ENCODE measurements at places on chromosomes 4 and X.
A peak's percentile ranks its signal among the peaks of the same experiment; 100 is the strongest.

DNA sequence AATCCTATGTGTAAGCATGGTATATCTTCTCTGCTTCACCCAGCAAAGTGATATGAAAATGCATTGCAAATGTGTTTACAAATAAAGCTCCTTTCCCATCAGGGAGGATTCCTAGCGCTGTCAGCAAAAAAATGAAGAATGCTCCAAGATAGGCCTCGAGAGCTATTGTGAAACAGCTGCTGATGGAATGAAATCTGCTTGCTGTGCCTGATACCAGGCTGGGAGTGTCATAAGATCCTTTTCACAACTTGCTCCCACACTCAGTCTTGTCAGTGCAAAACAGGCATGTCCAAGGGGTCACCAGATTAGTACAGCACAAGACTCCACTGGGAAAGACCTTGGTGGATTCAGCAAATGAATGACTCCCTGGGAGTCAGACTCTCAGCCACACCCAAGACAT is 34.1 kb downstream of the HNRNPH2 start:
- DNase-seq = no peak

DNA sequence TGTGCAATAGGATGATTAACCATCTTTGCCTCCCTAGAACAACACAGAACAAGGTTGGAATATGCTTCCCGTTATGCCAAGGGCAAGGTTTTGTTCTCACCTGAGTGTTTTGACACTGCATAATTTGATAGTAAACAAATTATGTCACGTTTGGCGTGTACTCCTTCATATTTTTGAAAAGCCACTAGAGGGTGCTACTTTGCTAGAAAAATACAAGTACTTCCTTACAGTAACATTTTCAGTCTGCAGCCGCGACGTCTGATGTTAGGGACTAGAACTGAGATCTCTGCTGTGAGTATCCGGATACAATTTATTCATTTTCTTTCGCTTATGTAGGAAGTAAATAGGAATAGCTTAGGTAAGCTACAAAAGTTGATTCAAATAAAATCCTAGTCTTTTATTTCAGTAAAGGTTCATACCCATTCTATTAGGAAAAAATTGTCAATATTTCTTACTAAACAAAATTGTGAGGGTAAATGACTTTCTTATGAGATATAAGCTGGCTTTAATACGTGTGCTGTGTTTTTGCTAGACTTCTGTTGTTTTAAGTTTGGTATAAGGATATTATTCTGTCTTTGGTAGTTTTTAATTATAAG is 181.1 kb upstream of the WDFY3 start:
- peak; percentile 67 for DNase-seq

GRCh38 chr4:109079731-109080130 is 222.7 kb downstream of the COL25A1 start:
- DNase-seq = no peak

DNA sequence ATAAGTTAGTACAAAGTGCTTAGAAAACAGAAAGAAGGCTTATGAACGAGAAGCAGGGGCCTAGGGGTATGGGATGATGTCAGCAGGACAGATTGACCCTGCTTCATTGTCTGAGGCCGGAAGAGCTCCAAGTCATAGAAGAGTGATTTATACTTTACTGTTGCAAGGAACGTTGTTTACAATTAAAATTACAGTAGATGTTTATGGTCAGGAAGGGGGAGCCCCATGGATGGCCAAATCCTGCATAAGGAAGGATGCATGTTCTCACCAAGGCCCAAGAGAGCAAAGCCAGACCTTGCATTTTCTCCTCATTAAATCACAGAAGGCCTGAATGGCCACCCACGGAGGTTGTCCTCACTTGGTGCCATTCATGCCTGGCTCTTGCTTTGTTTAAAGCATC is 115.3 kb downstream of the LDB2 start:
- no peak for DNase-seq

DNA sequence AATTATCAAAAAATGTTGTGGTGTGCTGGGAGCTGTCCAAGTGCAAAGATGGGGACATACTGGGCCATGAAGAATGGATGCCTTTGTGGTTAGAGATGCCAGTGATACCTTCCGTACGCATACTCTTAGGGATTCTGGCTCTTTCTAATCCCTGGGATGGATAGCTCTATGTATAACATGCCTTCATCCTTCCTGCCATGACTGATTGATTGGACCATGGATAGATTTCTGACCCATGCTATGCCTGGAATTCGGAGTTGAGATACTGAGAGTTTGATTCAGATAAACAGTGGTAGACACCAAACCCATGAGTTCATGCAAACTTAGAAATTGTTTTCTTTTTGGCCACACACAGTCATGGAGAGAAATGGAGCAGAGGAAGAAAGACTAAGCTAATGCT is 147.2 kb upstream of the WDFY3 start:
- DNase-seq = no peak

DNA sequence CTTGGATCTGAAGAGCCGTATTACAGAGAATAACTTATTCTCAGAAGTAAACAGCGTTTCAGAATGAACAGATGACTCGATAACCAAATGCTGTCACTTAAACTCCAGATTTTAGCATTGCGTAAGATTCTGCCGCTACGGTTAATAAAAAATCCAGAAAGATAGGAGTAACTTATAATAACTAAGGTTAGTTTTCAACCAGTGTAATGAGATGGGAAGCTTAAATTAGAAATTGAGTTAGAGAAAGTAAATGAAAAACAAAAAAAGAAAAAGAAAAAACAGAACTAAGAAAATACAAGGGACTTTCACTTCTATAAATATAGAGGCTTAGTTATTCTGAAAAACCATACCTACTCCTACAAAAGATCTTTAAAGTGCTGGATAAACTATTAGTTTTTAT is 13.1 kb upstream of the PARM1 start:
- peak; percentile 35 for DNase-seq

DNA sequence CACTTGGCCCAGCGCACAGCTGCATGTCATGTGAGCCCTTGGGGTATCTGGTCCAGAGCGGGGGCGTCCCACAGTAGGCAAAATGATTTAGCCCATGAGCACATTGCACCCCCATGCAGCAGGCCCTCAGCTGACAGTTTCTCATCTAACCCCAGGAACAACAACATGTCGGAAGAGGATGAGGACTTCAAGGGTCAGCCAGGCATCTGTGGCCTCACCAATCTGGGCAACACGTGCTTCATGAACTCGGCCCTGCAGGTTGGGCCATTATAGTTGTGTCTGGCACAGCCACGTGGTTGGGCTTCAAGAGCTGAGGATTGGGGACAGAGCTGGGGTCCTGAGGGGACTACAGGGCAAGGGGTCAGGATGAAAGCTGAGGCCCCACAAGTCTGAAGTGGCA is 7.8 kb downstream of the USP11 start:
- DNase-seq = no peak

DNA sequence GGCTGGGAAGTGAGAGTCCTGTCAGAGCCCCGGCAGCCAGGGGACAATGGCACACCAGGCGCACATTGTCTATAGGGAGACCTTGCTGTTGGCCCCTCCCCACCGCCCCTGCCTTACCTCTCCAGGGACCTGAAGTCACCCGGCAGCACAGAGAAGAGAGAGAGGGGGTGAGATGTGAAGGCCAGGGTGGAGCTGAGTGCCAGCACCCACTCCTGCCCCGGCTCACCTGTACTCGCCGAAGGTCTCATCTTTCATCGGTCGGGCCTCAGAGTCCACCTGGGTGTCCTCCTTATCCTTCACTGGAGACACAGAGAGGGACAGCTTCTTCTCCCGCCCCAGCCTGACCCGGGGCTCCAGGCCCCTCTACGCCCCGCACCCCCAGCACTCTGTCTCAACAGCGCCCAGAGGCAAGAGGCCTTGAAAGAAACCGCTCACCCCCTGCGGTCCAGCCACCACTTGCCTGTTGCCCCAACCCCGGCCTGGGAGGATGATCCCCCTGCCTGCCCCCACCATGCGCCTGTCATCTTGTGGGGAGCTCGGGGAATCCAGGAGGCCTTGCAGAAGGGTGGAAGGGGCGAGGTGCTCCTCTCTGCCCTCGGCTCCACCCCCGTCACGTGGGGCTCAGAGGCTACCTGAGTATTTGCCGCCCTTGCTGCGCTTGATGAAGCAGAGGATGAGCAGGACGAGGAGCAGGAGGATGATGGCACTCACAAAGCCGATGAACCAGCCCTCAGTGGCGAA is 22.6 kb downstream of the L1CAM start:
- no peak for DNase-seq

- no peak for DNase-seq
Observed at GRCh38 chr4:39539089-39539611, 11.9 kb upstream of the UGDH start.

- no peak for DNase-seq
Observed at GRCh38 chr4:139550724-139551429, 5.1 kb downstream of the SETD7 start.

Data from GM12865 (cell line).